ENCODE measurements at places on chromosomes 5 and 9.

- peak; percentile 15 for DNase-seq
These were observed 114.8 kb downstream of the RGS3 start for GRCh38 chr9:113578279-113578865.

GRCh38 chr5:74816875-74817274 lies 49.3 kb downstream of the FAM169A start:
- no peak for DNase-seq

DNA sequence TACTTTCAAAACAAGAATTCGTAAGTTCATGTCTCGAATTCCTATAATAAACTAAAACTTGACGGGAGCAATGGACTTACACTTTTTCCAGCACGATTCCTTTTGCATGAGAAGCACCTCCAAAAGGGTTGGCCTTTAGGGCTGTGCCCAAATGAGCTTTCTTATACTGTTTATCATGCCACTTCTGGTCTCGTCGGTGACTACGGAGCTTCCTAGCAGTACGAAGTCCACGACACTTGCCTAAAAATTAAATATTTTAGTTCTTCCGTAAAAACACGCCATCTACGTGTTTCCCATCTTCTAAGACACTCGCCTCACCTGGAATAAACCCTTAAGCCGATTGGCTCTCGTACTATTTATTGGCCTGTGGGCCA lies 554 bp downstream of the RPS23 start:
- DNase-seq = no peak

DNA sequence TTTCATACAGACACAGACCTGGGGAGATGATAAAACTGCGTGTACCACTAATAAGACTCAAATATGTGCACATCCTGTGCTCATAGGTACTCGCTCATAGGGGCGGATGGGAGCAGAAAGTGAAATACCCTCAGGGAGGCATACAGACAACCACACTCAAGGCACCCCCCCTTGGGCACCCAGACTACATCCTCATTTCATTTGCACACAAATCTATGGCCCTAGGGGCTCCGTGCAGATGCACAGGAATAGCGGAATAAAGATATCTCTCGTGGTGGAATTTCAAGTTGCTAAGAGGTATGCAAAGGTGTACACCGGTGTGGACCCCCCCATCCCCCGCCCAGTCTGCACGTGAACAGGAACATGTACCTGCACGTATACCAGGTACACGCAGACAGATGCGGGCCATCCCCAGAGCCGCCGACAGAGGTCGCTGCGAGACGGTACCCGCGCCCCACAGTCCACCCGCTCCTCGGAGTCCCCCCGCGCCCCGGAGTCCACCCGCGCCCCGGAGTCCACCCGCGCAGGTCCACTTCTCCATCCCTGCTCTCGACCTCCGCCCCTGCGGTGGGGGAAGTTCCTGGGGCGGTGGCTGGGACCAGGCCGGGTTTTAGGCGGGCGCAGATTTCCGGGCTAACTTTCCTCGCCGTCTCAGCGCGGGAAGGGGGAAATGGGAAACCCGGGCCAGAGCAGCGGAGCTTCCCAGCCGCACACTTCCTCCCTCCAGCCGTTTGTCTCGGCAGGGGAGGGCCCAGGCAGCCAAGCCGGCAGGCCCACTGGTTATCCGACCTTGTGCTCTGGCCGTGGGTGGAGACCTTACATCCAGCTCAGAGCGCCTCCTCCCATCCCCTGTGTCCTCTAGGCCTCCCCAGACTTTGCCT lies 1.0 kb upstream of the IL12B start:
- DNase-seq = peak; percentile 17

DNA sequence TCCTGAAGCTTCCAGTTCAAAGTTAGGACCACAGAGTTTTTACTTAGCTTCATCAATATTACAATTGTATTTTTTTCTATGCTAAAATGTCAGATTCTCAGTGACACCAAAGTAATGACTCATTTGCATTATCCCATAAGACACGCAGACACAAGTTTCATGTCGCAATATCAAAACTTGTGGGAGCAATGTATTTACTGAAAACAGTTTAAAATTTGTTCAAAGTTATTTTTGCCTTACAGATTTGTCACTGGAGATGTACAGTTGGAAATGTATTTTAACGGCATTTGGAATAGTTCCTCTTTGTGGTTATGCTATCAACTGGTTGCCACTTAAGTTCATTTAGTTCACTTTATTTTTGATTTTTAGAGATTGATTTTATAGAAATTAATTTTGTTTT lies 36.2 kb upstream of the DAP start:
- peak; percentile 19 for DNase-seq

DNA sequence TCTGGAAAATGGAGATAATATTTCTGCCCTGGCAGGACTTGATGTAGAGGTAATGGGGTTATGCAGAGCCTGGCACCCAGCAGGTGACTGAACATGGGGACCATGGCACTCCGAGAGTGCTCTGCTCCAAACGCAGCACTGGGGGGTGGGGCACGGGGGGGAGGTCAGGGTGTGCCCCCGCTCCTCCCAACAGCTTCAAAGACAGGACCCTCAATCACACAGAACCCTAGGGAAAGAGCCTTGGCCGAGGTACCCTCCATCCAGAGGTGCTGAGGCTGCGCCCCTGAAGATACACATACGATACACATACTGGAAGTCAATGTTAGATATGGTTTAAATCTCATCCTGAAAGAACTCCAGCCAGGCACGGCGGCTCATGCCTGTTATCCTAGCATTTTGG lies 26.6 kb upstream of the CEP72 start:
- no peak for DNase-seq
